ENCODE measurements at places on chromosomes 16 and 17.

DNA sequence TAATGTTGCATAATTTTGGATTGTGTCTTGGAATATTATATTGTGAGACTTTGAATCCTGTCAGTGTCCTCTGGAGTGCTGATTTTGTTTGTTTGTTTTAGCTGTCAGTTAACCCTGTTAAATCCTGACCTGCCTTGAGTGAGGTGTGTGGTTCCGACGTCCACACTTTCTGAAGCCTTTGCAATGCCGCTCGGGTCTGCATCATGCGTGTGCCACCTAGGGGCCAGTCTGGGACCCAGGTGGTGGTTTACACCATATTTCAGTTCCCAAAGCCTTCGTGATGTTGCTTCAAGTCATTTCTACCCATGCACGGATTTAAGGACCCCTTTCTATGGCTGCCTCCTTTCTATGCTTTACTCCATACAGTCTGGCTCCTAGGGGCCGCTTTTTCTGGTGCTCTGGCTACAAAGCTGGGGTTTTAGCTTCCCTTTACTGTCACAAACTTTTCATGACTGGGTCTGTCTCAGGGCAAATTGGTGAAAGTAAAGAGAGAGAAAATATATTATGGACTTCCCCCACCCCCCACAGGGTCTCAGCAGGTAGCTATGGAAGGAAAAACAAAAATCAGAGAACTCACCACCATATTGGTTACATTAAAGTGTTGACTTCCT is 11.4 kb upstream of the OR4D1 start:
- no peak for DNase-seq

- DNase-seq, result no peak
These were observed 107.9 kb upstream of the HAS3 start for GRCh38 chr16:68997564-68997963.

DNA sequence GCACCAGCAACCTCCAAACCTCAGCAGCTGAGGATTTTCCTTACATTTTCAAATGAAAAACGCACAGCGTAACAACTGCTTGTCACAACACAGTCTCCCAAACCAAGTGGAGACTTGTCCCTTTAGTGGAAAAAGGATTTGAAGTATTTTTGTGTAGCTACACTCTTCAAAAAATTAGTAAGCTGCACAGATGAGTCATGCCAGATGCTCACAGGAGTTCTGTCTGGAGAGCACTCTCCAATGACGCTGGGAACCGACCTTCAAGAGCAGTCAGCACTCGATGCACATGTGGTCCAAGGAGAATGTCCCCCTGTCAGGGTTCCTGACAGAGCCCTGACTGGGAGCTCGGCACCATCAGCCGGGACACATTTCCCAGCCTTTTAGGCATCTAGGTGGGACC is 39.8 kb downstream of the MAP1LC3B start:
- DNase-seq, result no peak

GRCh38 chr16:13036600-13036999 is 135.2 kb downstream of the SHISA9 start:
- DNase-seq, result peak; percentile 25

DNA sequence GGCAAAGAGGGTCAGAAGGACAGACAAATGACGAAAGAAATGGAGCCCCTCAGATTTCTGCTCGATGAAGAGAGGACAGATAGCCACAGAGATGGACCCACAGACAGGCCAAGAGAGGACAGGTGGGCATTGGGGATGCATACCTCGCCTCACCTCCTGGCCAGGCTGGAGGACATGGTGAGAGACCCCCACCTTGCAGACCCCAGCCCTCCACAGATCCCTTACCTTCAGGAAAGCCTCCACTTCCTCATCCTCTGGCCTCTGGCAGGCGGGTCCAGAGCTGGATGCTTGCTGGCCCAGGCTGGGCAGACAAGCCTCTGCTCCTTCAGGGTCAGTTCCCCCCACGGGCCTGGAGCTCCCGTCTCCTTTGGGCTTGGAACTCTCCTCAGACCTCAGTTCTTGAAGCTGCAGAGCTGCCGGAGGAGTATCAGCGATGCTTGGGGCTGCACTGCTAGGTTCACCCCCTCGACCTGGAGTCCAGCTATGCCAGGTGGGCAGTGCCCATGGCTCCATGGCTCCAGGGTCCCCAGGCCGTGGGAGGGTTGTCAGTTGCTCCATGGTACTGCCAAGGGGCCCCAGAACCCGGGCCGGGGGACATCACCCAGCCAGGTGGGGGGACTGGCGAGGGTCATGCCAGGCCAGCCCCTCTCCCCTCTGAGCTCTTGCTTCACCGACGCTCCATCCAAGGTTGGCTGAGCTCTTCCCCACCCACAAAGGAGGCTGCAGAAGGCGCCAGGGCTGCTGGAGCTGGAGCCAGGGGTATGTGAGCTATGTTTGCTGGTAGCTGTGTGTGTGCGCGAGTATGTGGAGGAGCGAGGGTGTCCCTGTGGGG is 1.0 kb downstream of the TSPOAP1 start:
- no peak for DNase-seq

DNA sequence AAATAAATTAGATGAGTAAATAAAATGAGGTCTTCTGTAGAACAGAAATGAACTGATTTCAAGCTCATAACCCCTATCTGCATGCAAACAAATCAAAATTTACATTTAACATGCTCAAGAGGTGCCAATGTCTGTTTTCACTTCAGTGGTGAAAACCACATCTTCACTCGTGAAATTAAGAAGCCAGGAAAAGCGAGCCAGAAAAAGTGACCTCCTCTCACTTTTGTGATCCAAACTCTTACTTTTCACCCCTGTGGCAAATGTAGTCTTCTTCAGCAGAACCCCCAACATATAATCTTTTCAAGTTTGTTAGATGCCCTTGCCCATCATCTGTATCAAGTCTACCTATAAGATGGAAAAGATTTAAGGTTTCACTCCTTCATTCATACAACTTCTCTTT is 9.5 kb upstream of the QRICH2 start:
- DNase-seq, result no peak

DNA sequence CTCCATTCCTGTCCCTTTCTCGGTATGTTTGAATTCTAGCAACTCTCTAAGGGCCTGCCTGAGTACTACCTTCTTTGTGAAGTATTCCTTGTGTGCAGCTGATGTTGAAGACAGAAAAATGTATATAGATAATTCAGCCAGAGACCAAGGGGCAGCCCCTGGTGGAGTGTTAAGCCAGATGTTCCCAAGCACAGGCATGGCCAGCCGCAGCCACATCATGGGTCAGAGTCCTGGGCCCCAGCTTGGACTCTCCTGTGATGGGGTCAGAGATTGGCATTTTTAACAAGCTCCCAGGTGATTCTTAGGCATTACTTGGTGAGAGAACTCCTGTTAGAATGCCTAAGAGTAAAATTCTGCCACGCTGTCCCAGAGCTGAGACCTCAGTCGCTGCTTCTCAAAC is 100.8 kb downstream of the IRF8 start:
- DNase-seq, result no peak

DNA sequence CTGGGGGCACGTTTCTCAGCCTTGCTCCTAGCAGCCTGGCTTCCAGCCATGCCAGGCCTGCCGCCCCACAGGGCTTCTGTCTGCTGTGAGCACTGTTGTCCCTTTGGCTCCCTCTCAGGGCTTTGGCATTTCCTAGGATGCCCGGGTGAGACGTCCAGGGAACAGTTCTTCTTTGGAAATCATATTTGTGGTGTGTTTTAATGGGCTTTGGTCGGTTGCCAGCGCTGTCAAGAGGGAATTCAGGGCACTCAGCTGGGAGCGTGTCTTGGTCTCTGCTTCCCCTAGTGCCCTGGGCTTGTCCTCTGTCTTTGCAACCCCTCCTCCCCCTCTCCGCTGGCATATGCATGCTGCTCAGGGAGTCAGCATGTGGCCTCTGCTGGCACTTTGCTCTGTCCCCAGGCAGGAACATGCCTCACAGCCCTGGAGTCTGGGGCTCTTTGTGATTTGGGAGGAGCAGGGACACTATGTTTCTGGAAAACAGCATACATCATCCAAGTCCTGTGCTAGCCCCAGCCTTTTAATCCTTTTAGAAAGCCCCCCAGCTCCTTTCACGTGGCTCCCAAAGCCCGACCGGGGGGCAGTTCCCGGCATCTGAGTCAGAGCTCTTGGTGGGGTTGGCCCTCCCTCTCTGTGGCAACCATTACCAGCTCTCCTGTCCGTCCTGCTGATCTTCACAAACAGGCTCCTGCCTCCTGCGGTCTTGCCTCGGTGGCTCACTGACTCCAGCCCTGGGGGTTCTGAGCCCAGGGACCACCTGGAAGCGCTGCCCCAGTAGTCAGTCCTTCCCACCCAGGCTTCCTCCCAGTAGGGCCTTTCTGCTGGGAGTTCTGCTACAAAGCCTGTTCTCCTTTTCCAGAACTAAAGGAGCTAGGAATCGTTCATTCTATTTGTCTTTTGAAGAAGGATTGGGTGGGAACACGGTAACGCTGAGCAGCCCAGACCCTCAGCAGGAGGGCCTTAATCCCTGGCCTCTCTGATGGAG is 26.7 kb downstream of the SAP30BP start:
- no peak for DNase-seq

- DNase-seq, result no peak
These were observed 11.3 kb downstream of the MCRIP1 start for GRCh38 chr17:81821603-81822311.

Measured in right kidney (tissue), 9 donors.